Endothelial cell of umbilical vein (primary cell): ENCODE measurements at places on chromosomes 13 and 19. TPM values are rescaled to one million over a fixed set of nuclear protein-coding genes. Genes with fewer than 3 reads are reported as not detected.

- DNase-seq: no peak
Observed at GRCh38 chr19:49338023-49338677, 2.9 kb downstream of the CD37 start.

DNA sequence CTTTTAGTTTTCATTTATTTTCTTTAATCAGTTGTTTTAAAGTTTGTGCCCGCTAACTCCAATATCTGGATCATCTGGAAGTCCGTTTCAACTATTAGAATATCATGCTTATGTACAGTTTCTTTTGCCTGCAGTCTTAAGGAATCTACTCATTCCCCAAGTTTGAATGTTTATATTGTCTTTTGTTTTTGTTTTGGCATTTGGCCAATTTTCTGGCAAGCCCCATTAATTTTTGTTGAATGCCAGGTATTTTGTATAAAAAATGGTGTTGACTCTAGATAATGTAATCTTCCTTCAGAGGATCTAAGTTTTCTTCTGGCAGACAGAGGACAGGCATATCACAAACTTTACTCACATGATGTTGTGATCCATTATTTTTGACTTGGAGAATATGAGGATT lies 11.1 kb upstream of the ZNF235 start:
- peak; percentile 13 for DNase-seq

DNA sequence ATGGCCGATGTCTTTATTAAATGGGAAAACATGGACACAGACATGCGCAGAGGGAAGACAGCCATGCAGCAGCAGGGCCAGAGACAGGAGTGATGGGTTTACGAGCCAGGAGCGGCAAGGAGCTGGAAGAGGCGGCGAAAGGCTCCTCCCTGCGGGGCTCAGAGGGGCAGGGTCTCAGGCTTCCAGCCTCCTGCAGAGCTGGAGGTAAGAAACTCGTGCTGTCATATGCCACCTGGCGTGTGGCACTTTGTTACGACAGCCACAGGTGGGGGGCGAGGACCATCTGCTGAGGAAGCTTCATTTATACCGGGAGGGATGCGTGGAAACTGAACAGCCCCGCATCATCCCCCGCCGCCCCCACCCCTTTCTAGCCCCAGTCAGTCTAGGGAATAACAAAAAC lies 52.0 kb upstream of the SPACA7 start:
- DNase-seq: no peak

- peak; percentile 33 for DNase-seq
Observed at GRCh38 chr19:36420961-36421748, 2.7 kb upstream of the ZFP82 start.

DNA sequence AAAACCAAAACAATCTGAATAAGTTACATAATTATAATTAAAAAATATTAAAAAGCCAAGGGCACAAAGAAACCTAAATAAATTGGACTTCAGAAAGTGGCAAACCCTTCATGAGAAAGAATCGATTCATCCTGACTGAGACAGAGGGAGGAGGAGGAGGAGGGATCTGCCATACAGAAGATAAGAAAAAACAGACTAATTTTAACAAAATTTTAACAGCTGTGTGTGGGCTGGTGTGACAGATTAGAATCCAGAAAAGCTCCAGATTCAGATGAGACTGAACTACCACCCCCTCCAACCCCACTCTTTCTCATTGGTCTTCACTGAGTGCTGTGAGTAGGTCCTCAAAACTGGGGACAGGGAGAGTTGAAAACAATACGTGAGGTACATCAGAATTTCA lies 111.5 kb upstream of the HTR2A start:
- DNase-seq: no peak

DNA sequence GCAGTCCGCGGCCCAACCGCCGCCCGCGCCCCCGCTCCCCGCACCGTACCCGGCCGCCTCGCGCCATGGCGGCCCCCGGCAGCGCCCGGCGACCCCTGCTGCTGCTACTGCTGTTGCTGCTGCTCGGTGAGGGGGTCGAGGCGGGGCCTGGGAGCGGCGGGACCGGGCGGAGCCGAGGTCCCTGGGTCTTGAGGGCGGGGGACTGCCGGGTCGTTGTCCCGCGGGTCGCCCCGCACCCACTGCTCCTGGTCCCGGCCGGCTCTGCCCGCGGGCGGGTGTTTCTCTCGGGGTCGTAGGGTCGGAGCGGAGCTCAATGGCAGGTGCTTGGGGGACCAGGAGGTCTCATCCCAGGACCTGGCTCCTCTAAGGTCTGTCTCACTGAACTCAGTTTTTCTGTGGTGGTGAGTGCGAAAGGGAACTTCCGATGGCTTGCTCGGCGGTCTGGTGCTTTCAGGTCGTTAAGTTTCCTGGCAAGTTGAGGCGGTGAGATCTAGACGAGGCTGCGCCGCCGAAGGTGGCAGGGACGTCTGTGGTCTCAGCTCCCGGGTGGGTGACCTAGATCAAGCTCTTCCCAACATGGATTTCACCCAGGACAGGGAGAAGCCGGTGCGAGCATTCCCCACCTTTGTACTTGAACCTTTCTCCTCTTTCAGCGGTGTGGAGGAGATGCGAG lies 467 bp downstream of the LAMP1 start:
- DNase-seq: peak; percentile 28

DNA sequence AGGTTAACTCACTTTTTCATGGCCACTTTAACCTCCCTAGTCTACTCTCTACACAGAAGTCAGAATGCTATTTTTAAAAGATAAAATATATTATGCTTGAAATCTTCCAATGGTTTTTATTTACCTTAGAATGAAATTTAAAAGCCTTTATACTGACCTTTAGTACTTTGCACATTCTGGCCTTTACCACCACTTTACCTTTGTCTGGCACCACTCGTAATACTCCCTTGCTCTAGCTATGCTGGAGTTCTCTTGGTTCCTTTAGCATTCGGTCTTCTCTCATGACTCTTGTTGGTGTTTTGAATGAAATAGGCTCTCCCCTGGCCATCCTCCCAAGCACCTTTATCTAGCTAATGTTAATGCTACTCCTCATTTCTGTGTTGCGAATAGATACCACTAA lies 310.8 kb downstream of the GPC5 start:
- DNase-seq: no peak

- DNase-seq: peak; percentile 6
Observed at GRCh38 chr13:71695662-71696061, 171.3 kb downstream of the DACH1 start.

DNA sequence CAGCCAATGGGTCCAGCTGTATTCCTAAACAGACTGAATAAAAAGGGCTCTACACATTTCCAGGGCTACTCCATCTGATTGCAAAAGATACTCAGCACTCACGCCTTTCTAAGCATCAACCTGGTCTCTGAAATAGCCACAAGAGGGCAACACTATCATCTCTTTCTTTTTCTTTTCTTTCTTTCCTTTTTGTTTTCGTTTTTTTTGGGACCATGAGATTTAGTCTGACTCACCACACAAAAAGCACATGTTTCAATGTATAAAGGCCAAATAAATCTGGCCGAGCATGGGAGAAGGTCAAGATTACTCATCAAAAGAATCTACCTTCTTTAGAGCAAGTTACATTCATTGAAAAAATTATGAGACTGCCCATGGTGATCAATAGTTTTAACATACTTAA lies 805.6 kb upstream of the ARGLU1 start:
- peak; percentile 91 for DNase-seq

- DNase-seq: peak; percentile 98
Observed at GRCh38 chr19:44718441-44719261, 19.7 kb downstream of the CEACAM16 start.

DNA sequence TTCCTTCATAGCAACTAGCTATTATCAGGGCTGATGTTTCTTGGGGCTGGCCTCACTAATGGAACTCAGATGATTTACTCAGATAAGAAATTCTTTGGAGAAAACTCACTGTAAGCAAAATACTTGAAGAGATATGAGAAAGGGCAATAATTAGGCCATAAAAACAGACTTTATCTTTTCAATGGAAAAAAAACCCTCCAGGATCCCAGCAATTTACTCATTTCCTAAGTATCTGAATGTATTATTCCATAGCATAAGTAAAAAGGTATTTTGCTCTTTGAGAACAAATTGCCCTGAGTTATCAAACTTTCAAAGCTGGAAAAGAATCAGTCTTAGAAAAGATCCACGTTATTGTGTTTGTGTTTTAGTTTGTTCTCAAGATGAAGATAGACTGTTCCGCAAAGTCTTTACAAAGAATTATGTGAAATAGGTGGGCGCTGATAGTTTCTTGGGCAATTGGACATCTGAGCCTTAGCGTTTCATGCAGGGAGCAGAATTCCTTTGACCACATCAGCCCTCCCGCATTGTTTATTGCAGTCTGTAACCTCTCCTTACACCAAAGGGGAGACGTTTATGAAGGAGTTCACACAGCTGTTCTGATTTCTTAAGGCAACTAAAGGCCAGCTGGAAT lies 29.1 kb upstream of the CSNK1A1L start:
- DNase-seq: peak; percentile 89

Gene SLC7A10
- not detected in 2 replicates for polyA plus RNA-seq

Gene SIGLEC14
- polyA plus RNA-seq: 0.10 and 0.14 TPM in 2 replicates

Gene ZNF223
- polyA plus RNA-seq: 1.2 and 1.6 TPM in 2 replicates

Gene FXYD7
- polyA plus RNA-seq: 0.40 TPM in 1 of 2 replicates, not detected in the other
